ENCODE measurements at places on chromosomes 5 and 9.

- no peak for DNase-seq
These were observed 8.6 kb upstream of the COL27A1 start for GRCh38 chr9:114146735-114147134.

DNA sequence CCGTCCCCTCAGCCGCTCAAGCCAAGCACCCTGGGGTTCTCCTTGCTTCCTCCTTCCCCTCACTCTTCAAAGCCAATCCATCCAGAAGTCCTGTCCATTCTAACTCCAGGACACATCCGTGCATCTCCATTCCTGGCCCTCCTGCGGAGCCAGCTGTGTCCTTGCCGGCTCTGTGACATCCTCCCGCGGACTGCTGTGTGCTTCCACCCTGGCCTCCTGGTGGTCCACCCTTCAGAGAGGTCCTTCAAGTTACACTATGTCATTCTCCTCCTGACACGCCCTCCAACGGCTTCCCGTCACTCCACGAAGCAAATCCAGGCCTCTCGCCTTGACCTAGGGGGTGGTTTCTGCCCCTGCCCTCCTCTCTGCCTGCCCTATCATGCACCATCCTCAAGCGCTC, 13.0 kb upstream of the SCGB3A1 start:
- DNase-seq, result no peak

DNA sequence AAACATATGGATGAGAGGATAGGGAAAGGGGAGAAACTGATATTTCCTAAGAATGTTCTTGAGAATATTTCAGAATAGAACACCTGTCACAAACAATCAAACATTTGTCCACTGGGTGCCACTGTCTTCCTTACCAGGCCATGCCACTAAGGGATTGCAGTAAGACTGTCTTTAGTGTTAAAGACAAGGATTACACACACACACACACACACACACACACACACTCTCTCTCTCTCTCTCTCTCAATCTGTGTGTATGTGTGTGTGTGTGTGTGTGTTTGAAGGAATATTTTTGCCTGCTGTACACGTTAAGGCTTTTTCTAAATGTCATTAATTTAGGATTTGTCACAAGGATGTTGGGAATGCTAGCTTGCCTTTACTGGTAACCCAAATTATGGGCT, 54.4 kb downstream of the CCDC192 start:
- DNase-seq, result no peak

- DNase-seq, result no peak
These were observed 22.0 kb downstream of the ZNF169 start for GRCh38 chr9:94281101-94281500.

- no peak for DNase-seq
These were observed 25.7 kb downstream of the SLC1A1 start for GRCh38 chr9:4515958-4516375.

- DNase-seq, result no peak
These were observed 71.8 kb upstream of the LRRC70 start for GRCh38 chr5:62506659-62507460.

DNA sequence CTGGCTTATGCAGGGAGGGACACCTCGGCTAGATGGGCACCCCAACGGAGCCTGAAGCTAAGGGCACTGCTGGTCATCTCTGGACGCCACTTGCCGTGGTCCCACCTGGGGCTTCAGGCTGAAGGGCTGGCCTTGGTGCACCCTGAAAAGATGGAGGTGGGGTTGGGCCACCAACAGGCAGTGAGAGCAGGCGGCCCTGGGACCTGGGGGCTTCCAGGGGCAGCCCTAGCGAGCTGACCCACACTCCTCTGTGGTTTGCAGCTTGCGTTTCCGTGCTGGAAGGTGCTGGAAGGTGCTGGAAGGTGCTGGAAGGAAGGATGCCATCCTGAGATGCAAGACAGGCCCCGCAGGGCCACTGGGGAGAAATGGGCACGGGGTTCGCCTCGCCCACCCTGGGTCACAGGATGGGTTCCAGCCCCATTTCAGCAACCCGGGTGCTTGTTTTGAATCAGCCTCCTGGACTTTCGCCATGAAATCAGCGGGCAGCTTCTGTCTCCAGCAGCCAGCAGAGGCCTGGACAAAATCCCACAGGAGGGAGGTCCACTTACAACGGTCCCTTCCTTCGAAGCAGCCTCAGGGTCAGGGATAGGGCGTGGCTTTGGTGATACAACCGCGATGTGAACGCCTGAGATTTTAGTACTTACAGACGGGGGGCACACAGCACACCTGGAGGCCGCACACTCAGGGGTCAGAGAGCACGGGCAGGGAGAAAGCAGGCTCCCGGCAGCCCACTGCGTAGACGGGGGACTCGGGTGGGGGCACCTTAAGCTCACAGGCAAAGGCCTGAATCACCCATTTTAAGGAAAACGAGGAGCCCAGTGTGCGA, 303.1 kb upstream of the IRX4 start:
- no peak for DNase-seq

GRCh38 chr5:109907731-109908130, 218.0 kb downstream of the MAN2A1 start:
- no peak for DNase-seq

DNA sequence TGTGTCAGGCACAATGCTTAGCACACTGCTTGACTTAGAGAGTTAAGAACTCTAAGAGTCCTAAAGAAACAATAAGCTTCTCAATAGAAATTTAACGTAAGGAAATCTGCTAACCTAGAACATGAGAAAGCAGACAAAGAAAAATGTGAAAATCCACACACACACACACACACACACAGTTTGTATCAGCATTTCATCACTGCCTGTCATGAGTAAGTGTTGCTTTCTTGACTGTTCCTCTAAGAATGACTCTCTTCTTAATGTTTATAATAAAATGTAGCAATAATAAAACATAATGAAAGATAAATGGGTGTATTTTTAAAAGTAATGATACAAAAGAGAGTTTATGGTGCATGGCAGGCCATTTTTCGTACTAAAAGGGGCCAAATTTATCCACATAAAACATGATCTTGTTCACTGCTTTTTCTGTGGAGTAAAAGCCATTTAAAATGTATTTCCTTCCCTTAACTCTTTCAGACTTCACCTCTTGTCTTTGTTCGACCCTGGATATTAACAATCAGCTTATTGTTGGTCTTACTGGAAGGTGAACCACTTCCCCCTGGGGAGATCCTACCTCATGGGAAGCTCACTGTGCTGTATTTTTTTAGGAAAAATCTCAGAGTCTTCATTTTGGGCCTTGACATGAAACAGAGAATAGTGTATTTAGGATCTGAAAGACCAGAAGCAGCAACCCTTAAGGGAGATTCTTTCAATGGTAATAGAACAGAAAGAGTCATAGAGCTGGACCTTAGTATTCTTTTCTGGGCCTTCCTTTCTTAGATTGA, 107.3 kb upstream of the ANKRD55 start:
- DNase-seq, result no peak
